ENCODE measurements at places on chromosomes 2 and 18. TPM values are rescaled to one million over a fixed set of nuclear protein-coding genes. Genes with fewer than 3 reads are reported as not detected.

RFX8 gene
- 0.51 TPM for total RNA-seq

ALPI gene
- total RNA-seq, result not detected

POTEJ gene
- total RNA-seq, result not detected

MAB21L4 gene
- 23.0 TPM for total RNA-seq

CRYBA2 gene
- total RNA-seq, result not detected

INHA gene
- total RNA-seq, result 1.5 TPM

GRCh38 chr18:34627137-34627920 is 82.8 kb upstream of the DTNA start:
- DNase-seq, result no peak

- no peak for DNase-seq
Observed at GRCh38 chr2:66122516-66122915, 312.4 kb upstream of the MEIS1 start.

- no peak for DNase-seq
Observed at GRCh38 chr2:69945441-69945840, 16.0 kb downstream of the ASPRV1 start.

- DNase-seq, result no peak
Observed at GRCh38 chr2:144833075-144833637, 313.2 kb upstream of the ZEB2 start.

GRCh38 chr2:148814143-148814859 is 60.7 kb upstream of the KIF5C start:
- DNase-seq, result no peak

DNA sequence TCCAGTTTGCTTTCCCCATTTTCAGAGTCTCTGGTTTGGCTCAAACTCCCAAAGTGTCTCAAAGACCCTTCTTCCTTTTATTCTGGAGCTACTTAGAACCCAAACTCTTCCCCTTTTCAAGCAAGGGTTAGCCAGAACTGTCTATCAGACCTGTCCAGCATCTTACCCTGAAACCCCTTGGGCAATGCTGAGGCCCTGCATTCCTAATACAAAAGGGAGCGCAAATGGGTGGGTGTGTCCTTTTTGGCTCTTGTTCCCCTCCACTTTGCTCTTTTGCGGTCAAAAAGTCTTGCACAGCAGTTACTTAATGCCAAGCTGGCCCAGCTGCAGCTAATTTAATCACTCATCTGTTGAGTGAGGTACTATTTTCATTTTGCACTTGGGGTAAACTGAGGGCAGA is 231.2 kb upstream of the FOSL2 start:
- no peak for DNase-seq

GRCh38 chr2:219443016-219443696 is 8.5 kb downstream of the SPEG start:
- no peak for DNase-seq

- DNase-seq, result no peak
Observed at GRCh38 chr2:70499253-70499652, 54.4 kb downstream of the TGFA start.

- DNase-seq, result peak; percentile 77
Observed at GRCh38 chr2:11540148-11540995, 6.5 kb downstream of the GREB1 start.

DNA sequence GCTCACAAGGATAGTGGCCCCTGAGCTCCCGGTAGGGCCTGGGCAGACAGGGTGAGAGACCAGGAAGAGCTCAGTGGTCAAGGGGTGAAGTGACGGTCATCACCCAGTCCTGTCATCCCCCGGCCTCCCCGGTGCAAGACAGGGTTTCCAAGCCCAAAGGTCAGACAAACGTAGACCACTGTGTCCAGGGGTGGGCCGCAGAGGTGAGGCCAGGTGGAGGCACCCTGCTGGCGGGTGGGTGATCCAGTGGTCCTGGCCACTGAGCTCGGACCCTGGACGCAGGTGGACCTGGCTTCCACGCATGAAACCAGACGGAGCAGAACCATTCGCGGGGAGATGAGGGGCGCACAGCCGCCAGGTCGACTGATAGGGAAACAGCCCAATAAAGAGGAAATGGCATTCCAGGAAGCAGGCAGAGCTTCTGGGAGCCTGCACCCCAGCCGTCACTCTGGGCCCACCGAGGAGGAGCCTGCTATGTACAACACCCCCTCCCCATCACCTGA is 14.4 kb upstream of the SNED1 start:
- no peak for DNase-seq

GRCh38 chr2:178385595-178386148 is 65.3 kb downstream of the PRKRA start:
- no peak for DNase-seq

GRCh38 chr18:46037512-46038305 is 34.4 kb downstream of the PSTPIP2 start:
- DNase-seq, result no peak

GRCh38 chr2:1505031-1505441 is 91.8 kb downstream of the TPO start:
- DNase-seq, result no peak

DNA sequence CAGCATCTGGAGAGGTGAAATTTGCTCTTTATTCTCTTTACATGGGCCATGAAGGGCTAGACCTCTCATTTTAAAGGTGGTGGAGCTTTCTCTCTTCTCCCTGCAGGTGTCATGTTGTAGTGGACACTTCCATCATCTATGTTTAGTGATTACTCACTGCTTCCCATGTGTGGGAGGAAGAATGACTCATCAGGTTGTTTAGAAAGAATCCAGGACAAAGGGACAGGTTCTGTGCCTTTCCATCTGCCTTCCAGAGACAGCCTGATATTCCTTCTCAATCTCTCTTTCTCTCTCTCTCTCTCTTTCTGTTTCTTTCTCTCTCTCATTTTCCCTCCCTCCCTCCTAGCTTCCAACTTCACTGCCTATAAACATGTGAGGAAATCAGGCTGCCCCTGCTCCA is 38.7 kb downstream of the SCG2 start:
- DNase-seq, result peak; percentile 9

DNA sequence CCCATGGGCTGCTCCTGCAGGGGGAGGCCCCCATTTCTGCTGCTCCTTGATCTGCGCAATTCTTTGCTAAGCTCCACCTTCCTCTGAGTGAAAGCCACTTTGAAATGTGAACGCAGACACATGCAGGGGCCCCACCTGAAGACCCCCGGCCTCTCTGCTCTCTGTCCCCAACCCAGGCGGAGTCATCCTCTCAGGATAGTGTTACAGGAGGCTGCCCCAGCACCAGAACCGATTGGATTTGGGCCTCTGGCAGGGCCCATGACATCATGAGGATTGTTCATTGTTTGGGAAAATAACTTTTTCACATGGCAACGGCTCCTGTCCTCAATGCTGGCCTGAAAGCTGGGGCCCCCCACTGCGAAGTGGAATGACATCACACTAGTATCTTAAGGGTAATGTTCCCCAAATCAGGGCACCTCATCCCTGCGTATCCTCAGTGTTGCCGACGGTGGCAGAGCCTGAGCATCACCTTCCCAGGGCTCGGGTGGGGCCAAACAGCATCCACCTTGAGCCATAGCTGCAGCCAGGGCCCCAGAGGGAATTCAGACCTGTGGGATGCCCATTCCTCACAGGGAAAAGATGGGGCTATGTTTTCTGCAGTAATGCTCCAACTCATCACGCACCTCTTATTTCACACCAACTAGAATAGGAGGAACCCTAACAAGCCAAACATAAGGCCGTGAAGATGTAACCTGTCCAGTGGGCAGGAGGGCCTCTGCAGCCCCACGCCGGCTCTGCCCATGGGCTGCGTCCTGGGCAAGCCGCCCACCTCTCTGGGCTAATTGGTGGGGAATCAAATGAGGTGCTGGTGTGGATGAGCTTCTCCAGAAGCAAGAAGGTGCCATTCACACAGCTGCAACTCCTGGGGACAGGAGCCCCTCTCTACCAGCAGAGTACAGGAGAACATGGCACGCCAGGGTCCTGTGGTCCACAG is 2.7 kb upstream of the ERFE start:
- peak; percentile 53 for DNase-seq

- DNase-seq, result no peak
Observed at GRCh38 chr2:9497017-9497416, 22.7 kb downstream of the IAH1 start.

DNA sequence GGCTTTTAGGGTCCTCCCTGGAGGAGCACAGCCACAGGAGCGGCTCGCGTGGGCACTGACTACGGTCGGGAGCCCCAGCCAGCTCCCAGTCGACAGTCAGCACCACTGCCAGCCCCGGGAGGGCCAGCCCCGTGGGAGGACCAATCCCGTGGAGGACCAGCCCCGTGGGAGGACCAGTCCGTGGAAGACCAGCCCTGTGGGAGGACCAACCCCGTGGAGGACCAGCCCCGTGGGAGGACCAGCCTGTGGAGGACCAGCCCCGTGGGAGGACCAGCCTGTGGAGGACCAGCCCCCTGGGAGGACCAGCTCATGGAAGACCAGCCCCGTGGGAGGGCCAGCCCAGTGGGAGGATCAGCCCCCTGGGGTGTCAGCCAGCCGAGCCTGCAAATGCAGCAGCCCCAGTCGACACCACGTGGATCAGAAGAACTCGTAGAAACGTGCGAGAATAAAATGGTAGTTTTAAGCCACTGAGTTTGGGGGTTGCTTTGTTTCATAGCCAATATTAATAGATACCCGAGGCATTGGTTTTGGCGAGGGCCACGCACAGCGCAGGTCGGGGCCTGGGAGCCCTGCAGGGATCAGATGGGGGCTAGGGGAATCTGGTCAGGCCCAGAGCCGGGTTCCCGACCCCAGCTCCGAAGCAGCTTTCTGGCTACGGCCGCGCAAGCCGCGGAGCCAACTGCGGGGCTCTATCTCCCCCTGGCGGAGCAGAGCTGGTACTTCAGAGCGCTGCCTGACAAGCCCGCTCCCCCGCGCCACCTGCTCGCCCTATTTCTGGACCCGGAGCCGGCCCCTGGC is 73.0 kb downstream of the TEX51 start:
- DNase-seq, result peak; percentile 94

DNA sequence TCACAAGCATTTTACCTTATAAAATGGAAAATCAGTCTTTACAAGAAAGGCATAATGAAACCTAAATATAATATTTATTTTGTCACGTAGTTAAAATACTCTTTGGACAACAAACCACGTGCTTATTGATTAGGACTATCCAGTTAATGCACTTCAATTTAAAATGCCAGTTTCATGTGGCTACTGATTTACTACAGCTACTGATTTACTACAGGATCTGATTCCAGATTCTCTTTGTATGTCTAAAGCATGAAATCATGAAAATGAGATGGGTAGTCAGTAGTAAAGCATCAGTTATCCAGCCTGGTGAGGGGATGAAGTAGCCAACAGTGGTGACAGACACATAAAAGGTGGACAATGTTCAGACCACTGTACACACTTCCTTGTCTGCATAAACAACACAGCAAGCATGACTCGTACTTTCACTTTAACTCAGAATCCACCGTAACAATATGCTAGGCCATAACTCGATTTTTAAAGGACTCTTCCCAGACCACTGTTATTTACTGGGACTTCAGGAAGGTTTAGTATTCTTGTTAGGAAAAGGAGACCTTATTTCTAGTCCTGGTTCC is 24.9 kb downstream of the ACAA2 start:
- no peak for DNase-seq

GRCh38 chr18:62332431-62332830 is 7.3 kb downstream of the TNFRSF11A start:
- no peak for DNase-seq

Data from tongue (tissue), 3 donors.